ENCODE measurements at places on chromosomes 3 and 15.

- DNase-seq = no peak
Observed at GRCh38 chr3:195794708-195795107, 17.0 kb downstream of the MUC4 start.

DNA sequence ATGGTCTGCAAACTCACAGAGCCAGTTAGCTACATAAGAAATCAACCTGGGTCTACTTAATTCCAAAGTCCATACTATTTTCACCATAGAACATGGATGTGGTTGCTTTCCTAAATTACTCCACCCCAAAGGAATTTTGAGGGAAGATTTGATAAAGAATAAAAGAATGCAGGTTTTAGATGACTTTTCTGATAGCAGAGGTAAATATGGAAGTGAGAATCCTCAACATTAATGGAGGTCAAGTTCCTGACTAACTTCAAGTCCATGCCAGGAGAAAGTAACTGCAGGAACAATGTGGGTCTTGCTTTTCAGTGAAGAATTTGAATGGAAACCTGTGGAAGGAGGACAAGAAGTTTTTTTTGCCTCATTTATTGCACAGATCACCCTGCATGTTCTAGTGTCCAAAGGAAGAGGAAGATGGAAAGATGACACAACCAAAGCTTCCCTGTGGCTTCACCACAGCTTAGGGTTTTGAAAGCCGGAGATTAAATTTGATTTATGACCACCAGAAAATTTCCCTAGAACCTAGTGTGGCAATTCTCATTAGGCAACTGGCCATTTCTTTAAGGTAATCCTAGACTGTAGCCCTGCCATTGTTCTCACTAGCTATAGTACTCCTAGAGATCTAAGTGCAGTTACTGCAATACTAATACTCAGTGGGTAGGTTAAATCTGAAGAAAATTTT, 429.7 kb downstream of the RAP2B start:
- no peak for DNase-seq

DNA sequence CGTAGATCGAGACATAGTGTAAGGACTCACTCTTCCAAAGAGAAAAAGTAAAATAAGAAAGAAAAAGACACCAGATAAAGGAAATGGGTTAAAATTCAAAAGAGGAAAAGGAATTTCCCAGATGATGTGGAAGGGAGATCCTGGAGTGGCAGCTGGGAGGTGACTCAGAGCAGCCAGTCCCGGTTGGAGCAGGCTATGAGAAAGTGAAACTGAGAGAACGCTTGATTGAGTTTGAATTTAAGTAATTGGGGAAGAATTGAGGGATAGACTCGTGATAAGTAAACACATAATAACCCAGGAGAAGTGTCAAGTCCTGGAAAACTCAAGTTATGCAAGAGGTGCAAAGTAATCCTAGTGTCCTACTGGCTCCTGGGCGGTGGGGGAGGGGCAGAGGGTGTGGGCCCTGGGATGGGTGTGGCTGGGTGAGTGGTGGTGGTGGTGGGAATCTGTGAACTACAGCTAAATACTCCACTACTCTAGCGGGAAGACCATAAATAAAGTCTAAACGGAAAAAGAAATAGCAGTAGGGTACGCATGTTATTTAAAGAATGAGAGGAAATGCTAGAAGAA, 1.2 kb downstream of the PRR20G start:
- no peak for DNase-seq

- no peak for DNase-seq
Observed at GRCh38 chr3:4547799-4548198, 54.7 kb downstream of the ITPR1 start.

DNA sequence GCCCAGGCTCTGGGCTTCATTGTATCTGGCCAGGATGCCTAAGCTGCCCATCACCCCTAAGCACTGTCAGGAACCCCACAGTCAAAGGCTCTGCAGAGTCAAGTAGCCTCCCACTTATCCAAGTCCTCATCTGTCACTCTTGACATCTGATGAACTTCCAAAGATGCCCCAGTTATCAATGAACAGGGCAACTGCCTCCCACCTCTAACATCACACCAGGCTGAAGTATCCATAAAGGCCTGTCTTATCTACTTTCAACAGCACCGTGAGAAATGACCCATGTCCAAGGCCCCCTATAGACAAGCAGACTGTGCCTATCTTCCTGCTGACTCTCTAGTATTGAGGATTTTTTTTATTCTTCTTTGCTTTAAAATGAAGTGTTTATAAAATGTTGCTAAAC, 56.4 kb downstream of the TRIM69 start:
- DNase-seq = no peak

DNA sequence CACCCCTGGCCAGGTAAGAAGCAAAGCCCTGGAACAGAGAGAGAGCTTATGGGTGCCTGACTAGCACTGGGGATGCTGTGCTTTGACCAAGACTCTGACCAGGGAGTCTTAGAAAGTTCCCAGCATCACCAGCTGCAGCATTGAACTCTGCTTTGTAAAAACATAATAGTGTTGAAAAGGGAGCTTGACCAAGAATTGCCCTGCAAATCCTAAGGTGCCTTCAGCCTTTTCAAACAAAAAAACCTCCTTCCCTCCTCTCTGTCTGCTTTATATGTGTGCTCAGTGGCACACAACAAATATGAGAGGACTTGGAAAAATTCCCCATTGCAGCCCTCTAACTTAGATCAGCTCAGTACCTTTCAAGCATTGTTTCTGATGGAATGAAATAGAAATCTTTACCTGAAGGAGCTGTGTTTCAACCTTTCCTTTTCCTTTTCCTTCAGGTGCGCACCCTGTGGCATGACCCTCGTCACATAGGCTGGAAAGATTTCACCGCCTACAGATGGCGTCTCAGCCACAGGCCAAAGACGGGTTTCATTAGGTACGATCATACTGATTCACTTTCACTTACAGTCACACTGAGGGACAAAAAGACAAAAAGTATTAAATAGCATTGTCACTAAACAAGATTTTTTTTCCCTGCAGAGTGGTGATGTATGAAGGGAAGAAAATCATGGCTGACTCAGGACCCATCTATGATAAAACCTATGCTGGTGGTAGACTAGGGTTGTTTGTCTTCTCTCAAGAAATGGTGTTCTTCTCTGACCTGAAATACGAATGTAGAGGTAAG, 13.0 kb downstream of the THBS1 start:
- DNase-seq = no peak

GRCh38 chr15:101020945-101021344, 101.8 kb downstream of the LRRK1 start:
- no peak for DNase-seq

GRCh38 chr3:128382221-128382807, 84.4 kb downstream of the DNAJB8 start:
- DNase-seq = no peak

- DNase-seq = no peak
Observed at GRCh38 chr15:53841651-53842050, 82.2 kb upstream of the WDR72 start.

GRCh38 chr15:32888221-32888761, 170.5 kb downstream of the GREM1 start:
- no peak for DNase-seq

All from SW 1271 (cell line).